T-helper 22 cell (primary cell): ENCODE measurements at places on chromosomes 1 and 21.

DNA sequence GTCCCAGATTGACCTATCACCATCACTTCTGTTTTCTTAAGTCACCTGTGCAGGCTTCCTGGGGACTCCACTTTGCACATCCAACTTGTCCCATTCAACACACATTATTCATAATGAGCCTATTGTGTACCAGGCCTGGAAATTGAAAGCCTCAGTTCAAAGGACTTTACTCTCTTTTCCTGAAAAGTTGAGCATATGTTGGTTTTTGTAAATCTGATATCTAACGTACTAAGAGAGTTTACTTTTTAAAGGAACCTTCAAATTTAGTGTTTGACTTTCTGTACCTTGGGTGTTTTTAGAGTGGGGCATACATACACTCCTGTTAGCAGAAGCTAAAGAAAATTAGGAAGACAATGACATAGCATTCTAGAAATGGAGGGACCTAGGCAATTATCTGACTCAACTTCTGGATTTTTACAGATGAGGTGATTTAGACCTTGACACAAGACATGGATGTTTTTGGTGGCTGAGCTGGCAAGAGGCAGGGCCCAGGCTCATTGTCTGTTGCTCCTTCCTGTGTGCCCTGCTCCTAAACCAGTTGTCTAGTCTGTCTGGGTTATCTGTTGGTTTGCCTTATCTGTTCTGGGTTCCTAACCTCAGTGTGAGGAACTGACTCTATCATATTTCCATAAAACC, 336.5 kb downstream of the RPS6KC1 start:
- no peak for DNase-seq

DNA sequence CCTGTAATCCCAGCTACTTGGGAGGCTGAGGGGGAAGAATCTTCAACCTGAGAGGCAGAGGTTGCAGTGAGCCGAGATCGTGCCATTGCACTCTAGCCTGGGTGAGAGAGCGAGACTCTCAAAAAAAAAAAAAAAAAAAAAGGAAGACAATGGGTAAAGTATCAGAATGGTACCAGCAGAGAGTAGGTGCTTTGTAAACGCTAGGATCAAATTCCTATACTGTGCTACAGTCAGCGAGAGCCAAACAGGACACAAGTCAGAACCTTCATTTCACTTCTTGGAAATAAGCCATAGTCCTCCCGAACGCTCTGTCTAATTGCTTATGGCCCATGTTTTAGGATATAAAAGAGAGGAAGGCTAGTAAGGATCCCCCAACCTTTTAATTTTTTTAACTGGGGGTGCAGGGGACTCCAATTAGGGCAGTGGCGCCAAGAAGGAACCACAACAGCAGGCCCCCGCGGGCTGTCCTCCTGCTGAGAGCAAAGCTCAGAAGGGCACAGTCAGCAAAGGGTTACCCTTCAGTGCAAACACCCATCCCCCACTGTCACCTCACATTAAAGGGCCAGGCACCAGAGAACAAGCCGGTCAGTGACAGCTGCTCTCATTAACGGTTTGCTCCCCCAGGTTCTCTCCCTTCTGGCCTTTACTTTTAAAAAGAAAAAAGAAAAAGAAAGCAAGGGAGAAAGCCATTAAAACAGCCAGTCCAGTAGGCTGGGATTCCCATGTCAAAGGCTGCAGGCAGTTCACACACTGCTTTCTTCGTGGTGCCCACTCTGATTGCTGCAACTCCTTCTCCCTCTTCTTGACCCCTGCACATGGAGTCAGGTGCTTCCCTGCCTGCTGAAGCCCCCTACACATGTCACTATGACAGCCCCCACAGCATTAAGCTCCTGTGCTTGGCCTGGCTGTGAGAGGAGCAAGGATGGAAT, 69.4 kb downstream of the PLPP3 start:
- no peak for DNase-seq

- DNase-seq: no peak
Observed at GRCh38 chr1:212070720-212071302, 35.3 kb downstream of the DTL start.

GRCh38 chr21:34845521-34846451, 177.0 kb downstream of the CLIC6 start:
- DNase-seq: peak; percentile 23

- DNase-seq: no peak
Observed at GRCh38 chr1:32861904-32862695, 8.6 kb downstream of the FNDC5 start.

DNA sequence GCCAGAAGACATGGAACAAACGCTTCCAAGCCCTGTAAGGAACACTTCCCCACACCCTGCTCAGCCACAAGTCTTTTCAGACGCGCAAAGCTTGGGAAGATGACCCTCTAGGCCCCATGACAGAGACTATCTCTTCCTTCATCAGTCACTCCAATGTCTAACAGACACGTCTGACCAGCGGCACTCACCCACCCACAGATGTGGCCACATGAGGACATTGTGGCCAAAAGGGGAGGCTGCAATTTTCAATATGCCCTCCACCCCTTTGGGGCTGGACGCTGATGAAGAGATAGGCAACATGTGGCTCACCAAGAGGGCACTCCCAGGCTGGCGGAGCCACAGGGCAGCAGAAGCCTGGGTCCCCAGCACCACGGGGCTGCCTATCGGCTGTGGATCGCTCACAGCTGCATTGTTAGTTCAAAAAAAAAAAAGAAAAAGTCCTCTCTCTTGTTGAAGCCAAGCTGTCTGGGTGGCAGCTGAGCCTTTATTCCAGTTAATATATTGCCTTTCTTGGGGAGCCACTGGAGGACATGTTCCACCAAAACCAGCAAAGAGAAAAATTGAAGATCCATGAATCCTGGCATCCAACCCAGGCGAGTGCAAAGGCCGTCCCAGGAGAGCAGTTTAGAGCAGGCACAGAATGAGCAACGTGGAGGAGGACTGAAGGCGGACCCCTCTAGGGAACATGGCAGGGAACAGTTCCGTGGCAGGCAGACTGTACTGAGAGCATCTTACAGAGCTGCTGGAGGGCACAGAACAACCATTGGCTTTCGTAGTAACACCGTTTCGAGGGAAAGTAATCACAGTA, 52.7 kb upstream of the GPR153 start:
- no peak for DNase-seq

- no peak for DNase-seq
Observed at GRCh38 chr21:42533963-42534355, 20.3 kb downstream of the SLC37A1 start.

GRCh38 chr21:40299451-40299850, 432.2 kb downstream of the PCP4 start:
- DNase-seq: no peak

DNA sequence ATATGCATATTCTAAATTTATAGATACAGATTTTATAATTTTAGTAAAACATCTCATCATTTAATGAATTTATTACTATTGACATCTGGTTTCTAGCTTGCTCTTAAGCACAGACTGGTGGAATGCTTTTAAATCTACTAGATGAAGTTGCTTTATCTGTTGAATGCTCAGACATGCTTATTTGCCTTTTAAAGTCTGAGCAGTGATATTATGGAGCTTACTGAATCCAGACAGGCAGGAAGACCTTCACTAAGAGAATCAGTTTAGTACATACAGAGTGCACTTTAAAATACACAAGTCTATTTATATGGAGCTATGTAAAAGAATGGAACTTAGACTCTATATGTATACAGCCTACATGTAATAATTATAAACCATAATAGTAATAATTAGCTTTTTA, 16.6 kb downstream of the SDCCAG8 start:
- no peak for DNase-seq

DNA sequence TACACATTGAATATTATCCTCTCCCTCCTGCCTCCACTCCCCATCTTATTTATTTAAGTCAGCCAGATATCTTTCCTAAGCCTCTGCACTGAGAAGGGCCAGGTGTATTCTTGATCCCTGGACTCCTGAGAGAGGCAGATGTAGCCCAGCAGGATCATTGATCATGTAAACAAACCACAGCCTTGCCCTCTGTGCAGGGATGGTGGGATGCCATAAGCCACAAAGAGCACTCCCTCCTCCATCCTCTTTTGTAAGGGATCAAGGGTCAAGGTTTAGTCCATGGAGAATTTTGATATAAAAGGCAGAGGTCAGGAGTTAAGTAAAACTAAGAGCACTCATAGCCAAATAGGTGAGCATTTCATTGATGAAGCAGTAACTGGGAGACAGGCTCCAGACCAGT, 17.3 kb downstream of the PHGDH start:
- DNase-seq: no peak

DNA sequence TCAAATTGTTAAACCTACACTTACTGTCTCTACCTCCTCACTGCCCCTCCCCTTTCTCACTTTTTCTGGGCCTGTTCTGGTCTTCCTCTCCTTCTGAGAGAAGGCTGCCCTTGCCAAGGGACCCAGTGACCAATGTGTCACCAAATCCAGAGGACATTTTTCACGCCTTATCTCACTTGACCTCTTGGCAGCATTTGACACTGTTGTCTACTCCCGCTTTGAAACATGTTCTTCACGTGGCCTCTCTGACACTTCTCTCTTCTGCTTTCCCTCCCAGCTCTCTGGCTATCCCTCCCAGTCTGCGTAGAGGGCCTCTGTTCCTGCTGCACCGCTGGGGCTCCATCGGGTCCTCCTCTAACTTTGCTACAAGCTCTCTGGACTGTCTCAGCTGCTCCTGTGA, 25.3 kb downstream of the KCNQ4 start:
- no peak for DNase-seq

DNA sequence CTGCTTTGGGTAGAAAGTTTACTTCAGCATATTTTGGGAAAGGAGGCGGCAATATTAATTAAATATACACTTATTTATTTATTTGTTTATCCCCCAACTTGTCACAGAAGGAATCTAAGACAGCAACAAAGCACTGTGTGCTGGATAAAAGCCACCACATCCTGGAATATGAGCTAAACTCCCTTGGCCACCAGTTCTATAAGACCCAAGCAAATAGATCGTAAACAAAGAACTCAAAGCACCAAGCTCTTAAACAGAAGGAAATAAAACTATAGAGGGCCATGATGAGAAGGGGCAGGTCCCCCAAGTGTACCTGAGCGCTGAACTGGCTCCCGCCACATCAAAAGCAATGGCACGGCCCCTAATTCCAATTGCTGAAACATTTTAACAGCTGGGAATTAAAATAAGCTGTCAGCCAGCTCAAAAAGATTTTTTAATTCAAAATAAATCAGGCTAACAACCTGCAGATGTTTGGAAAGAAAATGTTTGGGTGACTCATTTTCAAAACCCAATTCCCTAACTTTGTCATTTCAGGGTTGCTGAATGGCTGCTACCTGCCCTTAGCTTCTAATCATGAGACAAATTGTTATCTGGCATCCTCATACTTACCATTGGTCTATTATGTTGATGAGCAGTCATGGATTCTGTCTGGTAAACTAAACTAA, 127.1 kb downstream of the SLC30A10 start:
- DNase-seq: no peak

DNA sequence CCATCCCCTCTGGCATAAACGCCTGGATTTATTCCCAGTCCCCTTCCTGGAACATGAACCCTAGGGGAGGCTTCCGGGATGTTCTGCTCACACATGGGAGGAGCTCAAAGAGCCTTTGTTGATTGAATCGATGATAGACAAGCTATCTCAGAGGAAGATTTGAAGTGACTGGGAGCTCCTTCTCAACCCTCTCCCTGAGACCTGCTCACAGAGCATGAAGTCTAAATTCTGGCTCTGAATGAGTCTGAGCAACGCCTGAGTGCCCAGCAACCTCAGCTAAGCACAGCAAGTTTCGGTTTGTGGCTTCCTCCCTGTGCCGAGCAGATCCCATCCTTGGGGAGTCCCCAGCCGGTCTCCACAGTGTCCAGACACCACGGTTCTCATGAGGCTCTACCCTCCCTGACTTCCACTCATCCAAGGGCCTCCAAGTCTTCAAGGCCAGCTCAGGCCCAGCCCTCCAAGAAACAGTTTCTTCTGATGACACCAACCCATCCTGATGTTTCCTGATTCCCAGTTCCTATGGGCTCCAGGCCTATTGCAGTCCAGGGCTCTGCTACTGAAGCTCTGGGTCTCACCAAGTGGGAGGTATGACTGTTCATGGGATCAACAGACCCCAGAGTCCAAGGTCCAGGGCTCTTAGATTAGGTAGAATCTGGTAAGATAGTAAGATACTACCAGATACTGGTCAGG, 190.8 kb downstream of the DYRK1A start:
- no peak for DNase-seq

DNA sequence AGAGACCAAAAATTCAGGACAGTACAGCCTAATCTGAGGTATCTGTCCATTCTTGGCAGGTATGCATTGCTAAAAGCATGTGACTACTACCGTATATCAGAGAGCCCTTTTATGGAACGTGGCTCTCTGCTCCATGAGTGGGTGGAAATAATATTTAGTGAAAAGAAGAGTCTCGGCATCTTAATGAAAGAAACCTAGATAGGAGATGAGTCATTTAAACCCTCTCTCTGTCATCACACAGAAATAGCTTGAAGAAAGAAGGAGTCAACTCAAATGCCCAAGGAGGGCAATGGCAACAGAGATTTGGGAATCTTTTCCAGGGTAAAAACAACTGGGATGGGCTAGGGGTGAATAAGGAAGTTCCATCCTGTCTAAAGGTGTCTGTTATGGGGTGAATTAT, 528.2 kb downstream of the SMYD3 start:
- no peak for DNase-seq

GRCh38 chr1:78702426-78702825, 52.8 kb downstream of the IFI44 start:
- no peak for DNase-seq

DNA sequence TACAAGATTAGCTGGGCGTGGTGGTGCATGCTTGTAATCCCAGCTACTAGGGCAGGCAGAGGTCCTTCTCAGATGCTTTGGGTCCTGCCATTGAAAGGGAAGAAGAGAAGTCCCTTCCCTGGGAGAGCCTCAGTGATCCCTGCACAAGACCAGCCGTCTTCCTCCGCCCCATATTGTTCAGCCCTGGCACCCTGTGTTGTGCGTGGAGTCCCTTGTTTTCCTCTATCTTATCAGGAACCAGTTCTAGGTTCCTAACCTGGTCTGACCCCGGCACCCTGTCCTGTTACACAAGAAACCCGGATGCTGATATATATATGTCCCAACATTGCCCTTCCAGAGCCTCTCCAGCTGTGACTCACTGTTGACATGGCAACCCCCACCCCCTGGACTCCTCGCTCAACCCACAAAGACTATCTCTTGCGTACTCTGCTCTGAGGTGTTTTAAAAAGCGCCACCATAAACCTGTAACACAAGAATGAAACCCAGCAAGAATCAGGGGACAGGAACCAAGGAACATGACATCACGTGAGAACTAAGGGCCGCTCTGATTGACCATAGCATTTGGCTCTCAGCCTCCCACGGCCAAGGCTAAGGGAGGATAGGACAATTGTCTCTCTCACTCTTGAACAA, 4.8 kb downstream of the MX2 start:
- no peak for DNase-seq
